ENCODE measurements at places on chromosomes 2 and 18. TPM values are rescaled to one million over a fixed set of nuclear protein-coding genes. Genes with fewer than 3 reads are reported as not detected.

DNA sequence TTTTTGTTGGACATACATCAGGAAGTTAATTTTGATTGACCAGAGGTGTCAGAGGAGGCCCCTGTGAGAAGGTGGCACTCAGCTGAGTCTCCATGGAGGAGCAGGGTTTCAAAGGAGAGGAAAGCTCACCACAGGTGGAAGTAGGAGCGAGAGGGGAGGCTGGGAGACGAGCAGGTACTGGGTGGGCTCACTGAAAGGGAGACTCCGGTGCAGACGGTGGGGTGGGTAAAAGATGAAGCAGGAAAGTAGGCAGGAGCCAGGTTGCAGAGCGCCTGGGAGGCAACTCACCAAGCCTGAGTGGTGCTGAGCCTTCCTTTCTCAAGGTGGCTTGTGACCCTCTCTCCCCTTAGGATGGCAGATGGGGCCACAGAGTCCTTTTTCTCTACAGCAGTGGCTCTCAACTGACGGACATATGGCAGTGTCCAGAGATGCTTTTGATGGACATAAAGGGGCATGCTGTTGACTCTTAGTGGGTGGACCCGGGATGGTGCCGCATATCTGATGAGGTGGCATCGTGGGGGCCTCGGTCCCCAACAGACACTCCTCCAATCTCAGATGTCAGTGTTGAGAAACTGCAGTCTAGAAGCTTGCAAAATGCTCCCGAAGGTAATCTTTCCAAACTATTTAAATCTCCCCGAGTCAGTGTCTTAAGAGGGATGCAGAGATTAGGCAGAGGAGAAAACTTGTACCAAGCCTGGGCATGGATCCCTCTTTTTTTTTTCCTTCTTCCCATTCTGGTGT is 64.0 kb downstream of the LPIN1 start:
- DNase-seq = no peak

DNA sequence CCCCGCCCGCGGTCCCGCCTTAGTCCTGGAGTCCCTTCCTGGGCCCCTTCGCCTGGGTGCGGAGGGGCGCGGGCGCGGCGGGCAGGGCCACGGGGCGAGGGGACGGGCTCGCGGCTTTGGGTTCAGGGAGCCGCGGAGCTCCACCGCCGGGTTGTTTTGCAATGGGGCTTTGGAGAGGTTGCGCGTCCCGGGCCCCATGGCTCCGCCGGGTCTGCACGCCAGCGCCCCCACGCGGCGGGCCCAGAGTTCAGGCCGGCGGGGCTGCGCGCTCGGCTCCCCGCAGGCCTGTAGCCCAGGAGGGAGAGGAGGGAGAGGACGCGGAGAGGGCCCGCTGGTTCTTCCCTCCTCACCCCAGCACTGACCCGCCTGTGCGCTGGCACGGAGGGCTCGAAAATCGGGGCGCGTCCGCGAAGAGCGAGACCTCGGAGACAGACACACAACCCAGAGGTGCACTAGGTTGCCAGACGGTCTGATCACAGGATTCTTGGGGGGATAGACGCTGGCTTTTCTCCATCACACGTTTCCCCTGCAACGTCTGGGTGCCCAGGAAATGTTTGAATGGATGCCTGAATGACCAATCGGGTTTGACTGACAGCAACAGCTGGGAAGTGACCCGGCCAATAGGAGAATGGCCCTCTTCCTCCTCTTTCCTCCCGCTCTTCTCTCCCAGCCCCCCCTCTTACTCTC is 4.9 kb upstream of the SIX2 start:
- peak; percentile 73 for DNase-seq

GRCh38 chr18:59884351-59884750 is 15.4 kb upstream of the PMAIP1 start:
- DNase-seq = no peak

GRCh38 chr2:40358783-40359182 is 93.1 kb downstream of the SLC8A1 start:
- DNase-seq = no peak

The CIB4 gene
- not detected for total RNA-seq

The STAT4 gene
- total RNA-seq = 0.59 TPM

Data from RPMI7951 (cell line).